CD14-positive monocyte (primary cell): ENCODE measurements at places on chromosomes 16 and 17.

GRCh38 chr16:65697521-65697920 lies 575.7 kb upstream of the CDH11 start:
- no peak for DNase-seq

DNA sequence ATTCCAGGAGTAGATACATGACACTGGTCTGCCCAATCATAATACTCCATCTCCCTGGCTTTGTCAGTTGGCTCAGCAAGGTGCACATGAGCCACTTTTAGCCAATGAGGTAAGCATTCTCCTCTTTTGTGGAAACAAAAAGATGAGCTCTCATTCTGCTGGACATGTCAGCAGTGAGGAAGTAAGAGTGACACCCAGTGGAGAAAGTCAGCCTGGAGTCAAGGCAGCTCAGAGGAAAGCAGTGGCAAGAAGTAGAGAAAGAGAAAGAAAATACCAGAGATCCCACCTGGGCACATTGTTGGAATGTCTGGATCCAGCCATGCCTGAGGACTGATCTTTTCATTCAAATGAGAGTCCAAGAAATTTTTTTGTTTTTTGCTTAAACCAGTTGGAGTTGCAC lies 496.9 kb upstream of the C16orf82 start:
- DNase-seq = no peak

- no peak for DNase-seq
Observed at GRCh38 chr17:13273806-13274205, 256.0 kb upstream of the ELAC2 start.

- DNase-seq = no peak
Observed at GRCh38 chr17:37194208-37194607, 181.6 kb upstream of the C17orf78 start.

GRCh38 chr16:4481526-4481925 lies 5.3 kb downstream of the HMOX2 start:
- DNase-seq = no peak

GRCh38 chr17:81052199-81052997 lies 17.4 kb downstream of the BAIAP2 start:
- DNase-seq = no peak

GRCh38 chr16:58807276-58807675 lies 73.2 kb upstream of the GOT2 start:
- no peak for DNase-seq

- no peak for DNase-seq
Observed at GRCh38 chr17:48416971-48417370, 13.0 kb downstream of the SKAP1 start.

- no peak for DNase-seq
Observed at GRCh38 chr17:1787301-1787902, 25.5 kb downstream of the SERPINF1 start.

GRCh38 chr16:81885976-81886586 lies 107.0 kb downstream of the PLCG2 start:
- peak; percentile 8 for DNase-seq

DNA sequence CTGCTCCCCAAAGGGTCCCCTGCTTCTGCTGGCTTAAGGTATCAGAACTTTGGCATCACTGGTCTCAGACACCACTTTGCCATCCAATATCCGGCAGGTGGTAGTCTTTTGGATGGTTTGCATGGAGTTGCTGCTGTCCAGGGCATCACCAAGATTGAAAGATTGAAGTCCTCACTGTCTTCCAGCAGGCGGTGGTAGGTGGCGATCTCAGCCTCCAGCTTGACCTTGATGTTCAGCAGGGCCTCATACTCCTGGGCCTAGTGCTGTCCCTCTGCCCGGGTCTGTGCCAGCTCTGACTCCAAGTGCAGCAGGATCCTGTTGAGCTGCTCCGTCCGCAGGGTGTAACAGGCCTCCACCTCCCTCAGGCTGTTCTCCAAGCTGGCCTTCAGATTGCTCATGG lies 43.0 kb upstream of the TMEM97 start:
- DNase-seq = no peak

DNA sequence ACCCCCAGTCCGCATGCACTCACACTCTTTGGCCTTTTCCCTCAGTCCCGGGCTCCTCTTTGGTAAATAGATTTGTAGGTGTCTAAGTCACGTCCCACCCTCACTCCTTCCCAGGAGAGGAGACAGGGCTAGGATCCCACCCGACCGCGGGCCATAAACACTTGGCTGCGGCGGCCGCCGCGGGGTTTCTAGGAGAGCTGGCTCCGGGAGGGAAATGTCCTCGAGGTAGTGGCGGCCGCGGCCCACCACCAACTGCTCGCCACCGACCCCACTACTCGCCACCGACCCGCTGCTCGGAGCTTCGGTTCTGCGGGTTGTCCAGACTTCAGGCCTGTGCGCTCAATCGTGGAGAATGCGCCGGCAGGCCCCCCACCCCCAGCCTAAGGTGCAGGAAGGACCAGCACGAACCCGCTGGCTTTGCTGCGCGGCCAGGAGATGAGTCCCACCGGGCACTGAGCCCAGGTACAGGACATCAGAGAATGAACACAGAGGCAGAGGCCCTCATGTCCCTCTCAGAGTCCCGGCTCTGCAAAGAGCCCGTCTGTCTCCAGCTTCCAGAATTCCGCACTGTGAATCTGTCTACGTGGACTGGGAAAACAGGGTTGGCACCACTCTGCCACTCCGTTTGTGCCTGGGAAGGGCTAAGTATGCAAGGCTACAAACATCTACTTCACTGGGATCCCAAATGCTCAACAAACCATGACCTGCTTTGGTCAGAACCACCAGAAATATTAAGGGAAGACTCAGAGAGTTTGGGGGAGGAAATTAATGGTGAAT lies 2.5 kb downstream of the PRAC2 start:
- DNase-seq = no peak

DNA sequence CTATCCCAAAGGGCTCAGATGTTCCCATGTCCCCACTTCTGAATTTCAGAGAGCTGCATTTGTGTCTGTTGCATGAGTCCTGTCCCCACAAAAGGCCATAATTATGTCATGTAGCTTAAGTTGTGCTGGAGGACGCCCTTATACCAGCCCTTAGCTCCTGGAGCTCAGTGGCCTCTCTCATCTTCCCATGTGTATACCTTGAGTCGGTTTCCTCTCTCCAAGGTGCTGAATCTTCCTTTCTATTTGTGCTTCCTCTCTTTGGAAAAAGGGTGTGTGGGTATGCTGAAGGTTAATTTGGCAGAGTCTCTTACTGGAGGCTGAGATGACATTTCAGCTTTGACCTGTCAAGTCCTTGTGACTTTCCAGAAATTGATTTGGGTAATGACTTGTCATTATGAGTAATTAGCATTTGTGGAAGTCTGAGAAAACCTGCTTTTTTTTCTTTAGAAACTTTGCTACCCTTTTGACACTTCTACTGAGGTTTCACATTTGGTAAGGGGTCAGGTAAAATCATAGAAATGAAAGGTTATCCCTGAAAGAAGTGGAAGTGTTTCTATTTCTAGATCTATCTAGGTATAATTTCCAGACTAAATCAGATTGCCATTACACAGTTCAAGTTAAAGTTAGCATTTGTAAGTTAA lies 185.4 kb downstream of the ABCC12 start:
- no peak for DNase-seq

GRCh38 chr17:40364121-40364861 lies at the start of gene GJD3:
TSS of gene GJD3 (minus strand) at chr17:40364737. CDS start at chr17:40363815, 922 bp downstream.
- no peak for DNase-seq

DNA sequence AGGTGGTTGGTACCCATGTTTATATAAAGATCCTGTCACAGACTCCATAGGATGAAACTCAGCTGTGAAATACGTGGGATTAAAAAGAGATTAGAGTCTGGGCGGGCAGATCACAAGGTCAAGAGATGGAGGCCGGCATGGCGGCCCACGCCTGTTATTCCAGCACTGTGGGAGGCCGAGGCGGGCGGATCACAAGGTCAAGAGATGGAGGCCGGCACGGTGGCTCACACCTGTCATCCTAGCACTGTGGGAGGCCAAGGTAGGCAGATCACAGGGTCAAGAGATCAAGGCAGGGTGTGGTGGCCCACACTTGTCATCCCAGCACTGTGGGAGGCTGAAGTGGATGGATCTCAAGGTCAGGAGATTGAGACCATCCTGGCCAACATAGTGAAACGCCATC lies 3.9 kb downstream of the ANAPC11 start:
- no peak for DNase-seq

DNA sequence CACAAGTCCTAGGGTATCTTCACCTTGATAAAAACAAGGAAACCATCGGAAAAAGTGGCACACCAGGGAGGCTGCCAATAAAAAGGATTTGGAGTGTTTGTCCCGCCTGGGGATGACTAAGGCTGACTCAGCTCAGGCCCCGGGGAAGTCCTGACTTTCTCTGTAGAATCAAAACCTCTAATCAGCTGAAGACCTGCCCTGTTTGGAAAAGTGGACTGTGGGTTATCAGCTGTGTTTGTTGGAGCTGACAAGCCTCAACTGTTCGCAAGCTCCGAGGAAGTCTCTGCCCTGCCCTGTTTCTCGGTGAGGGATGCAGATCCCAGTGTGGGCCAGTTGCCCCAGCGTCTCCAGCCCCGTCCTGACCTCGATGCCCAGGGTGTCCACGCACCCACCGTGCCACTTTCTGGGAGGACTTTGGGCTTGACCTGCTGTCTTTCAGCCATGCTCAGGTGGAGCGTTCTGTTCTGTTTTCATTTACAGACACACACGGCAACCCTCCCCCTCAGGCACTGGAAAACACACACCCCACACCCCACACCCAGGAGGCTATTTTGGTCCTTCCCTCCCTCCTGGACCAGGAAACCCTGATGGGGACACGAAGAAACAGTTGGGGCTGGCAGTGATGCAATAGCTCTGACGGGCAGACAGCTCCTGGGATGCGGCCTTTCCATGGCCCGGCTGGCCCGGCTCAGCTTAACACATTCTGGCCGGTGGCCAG lies 27.6 kb upstream of the PITPNA start:
- peak; percentile 95 for DNase-seq

GRCh38 chr16:29877266-29877961 lies 14.4 kb upstream of the CDIPT start:
- DNase-seq = peak; percentile 84

GRCh38 chr16:17270683-17271109 lies 200.1 kb downstream of the XYLT1 start:
- DNase-seq = no peak

GRCh38 chr17:57338257-57338914 lies 82.1 kb downstream of the MSI2 start:
- no peak for DNase-seq

DNA sequence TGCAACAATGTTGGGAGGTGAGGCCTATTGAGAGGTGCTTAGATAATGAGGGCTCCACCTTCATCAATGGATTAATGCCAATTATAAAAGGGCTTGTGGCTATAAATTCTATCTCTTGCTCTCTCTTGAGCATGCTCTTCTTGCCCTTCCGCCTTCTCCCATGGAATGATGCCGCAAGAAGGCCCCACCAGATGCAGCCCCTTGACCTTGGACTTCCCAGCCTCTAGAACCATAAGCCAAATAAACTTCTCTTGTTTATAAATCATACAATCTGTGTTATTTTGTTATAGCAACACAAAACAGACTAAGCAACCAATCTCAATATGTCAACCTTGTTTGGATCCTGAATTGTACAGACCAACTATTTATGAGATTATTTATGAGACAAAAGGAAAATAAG lies 20.0 kb downstream of the MYH10 start:
- no peak for DNase-seq
